Activated T-cell treated with anti-CD3 and anti-CD28 coated beads, Interleukin-2, amount 50 U/mL, for 72 hours (primary cell): ENCODE measurements at places on chromosomes 2 and 18.

- DNase-seq: no peak
Measured at GRCh38 chr18:78073275-78073674, 823.6 kb downstream of the GALR1 start.

DNA sequence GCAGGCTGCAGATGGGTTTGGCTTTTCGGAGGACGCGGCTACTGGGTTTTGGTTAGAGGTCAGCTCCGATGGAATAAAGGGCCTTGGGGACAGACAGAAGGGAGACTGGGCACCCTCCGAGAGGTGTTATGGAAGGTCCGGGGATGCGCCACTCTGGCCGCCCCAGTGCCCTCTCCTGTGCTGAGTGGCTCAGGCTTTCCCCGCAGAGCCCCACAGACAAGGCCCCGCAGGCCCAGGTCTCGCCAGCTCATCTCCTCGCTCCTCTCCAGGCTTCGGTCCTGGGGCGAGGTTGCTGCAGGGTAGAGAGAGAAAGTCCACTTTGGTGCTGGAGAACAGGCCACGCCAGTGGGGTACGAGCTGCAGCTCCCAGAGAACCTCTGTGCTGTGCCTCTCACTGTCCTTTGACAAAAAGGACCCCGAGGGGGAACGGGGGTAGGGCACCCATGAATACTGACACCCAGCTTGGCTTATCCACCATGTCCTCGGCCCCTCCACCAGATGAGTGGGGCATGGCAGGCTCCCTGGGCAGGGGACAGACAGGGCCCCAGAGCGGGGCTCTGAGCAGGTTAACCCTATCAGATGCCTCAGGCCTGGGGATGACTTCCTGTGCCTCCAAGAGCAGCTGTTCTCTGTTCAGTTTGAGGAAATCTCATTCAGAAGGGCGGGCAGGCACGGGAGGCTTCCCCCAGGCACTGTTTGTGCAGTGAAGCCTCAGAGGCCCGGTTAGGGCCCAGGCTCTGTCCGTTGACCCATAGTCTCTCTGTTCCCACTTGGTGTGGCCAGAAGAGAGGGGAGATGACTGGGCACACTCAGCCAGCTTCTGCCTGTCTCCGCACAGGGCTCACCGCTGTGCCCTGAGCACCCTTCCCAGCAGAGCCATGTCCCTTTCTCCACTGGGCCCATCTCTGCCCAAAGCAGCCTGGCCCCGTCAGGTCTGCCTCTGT is 15.7 kb upstream of the CNNM3 start:
- DNase-seq: no peak

DNA sequence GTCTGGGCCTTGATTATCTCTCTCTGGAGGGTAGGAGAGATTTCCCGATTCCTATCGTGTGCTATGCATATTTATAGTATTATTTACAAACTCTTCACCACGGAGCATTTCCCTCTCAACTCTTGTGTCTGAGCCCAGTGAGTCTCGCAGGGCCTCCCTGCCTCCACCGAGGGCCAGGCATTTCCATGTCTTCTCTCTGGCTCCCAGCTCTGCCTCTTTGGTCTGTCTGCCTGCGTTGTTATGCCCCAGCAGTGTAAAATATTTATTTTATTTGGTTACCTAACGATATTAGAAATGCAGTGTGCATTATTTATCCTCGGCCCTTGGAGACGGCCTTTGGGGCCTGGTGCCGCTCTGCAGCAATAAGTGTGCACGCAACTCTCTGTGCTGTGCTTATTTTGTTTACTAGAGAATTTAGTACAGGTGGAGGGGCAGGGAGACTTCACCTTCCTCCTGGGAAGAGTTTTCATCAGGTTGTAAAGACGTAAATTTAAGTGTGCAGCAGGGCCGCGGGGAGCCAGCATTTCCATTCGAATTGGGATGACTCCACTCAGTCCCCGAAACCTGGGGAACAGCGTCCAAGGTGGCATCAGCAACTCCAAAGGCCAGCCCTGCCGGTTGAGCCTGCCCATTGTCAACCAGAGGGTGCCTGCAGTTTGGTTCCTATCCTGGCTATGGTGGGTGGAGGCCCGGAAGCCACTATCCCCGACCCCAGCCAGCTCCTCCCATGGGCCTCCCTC is 100.2 kb downstream of the PTGR3 start:
- DNase-seq: no peak

- no peak for DNase-seq
Measured at GRCh38 chr2:52794581-52794980, 973.0 kb upstream of the CHAC2 start.

DNA sequence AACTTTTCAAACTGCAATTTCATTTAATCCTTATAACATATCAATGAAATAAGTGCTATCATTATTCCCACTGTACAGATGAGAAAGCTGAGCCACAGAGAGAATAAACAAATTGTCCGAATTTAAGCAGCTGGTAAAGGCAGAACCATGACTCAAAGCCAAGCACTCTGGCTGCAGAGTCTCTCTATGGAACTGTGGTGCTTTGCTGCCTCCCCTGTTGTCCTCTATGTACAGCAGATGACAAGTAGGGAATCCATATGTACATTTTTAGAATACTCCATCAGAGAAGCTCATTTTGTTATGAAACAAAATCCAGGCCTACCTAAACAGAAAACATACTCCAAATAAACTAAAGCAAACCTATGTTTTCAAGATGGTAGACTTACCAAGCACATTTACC is 45.1 kb downstream of the FARSB start:
- no peak for DNase-seq

- no peak for DNase-seq
Measured at GRCh38 chr2:236531996-236532395, 37.6 kb upstream of the ACKR3 start.

- DNase-seq: no peak
Measured at GRCh38 chr2:152647552-152647951, 69.7 kb downstream of the PRPF40A start.

DNA sequence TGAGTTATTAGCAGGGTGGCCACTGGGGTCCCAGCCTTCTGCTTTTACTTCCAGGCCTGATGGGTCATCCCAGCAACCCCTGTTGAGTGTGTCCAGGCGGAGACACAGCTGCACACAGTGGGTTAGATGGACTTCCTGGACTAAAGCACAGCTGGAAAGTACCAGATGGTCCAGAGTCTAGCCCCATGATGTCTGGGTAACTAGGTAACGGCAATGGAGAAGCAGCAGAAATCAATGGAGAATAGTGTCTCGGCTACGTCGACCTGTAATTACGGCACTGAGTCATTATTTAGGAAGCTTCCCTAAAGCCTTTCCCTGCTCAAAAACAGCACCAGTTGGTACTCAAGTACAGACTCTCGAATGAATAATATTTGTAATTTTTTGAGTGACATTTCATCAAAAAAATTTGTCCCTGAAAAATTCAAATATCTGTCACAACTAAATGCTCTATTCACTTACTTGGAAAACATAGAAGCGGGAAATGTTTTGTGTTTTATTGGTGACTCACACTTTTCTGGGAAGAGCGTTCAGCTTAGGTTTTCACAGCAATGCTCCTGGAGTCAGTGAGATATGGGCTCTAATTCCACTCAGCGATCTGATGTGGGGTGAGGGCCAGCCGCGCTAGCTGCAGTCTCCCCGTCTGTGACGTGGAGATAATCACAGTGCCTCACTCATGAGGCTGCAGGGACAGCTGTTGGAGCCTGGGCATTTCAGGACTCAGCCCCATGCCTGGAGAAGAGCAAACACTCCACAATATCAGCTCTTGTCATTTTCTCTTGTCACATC is 16.2 kb upstream of the ARL4C start:
- DNase-seq: no peak

- DNase-seq: no peak
Measured at GRCh38 chr18:74152857-74153256, 4.5 kb downstream of the TIMM21 start.

- no peak for DNase-seq
Measured at GRCh38 chr2:11045294-11045693, 110.0 kb upstream of the SLC66A3 start.

DNA sequence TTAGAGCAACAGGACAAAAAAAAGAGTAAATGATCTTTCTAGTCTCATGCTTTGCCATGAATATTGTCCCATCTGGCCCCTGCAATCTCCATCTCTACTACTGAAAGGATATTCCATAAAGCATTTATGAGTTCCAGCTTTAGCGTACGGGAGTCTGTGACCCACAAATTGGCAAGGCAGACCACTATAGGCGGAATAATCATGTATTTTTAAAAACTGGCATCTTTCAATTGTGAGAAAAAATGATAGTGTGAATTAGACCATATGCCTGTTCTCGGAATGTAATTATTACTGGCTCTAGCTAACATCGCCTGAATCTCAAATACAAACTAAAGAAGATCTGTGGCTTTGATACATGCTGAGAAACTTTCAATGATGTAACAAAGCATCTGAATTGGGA is 738.1 kb upstream of the NXPH2 start:
- no peak for DNase-seq

DNA sequence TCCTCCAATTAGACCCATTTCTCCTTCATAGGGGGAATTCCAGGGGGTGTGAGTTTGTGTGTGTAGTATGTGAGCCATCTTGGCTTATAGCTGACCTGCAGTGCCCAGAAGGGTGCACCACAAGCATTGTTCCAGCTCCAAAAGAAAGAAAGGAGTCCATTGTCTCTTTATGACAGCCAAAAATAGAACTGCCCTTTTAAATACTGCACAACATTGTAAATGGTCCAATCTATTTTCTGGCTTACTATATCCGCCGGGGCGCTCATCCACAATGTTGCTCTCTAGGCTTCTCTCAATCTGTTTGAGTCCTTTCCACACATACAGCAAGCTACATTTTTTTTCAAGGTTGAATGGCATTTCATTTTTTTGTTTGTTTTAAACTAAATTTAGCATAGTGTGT is 517.5 kb downstream of the STK39 start:
- no peak for DNase-seq

DNA sequence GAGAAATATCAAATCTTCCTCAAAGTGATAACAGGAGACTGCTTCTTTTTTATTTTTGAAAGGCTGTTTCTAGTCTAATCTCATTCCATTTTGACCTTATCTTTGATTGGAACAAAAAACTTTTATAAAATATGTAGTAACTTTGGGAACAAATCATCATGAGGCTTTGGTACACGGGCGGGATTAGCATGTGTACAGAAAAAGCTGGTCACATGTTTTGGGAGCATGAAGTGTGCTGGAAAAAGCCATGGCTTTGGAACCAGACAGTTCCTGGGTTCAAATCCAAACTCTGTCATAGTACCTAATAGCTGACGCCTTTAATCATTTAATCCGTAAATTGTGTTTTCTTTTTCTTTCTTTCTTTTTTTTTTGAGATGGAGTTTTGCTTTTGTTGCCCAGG is 78.2 kb downstream of the RFTN2 start:
- DNase-seq: no peak

DNA sequence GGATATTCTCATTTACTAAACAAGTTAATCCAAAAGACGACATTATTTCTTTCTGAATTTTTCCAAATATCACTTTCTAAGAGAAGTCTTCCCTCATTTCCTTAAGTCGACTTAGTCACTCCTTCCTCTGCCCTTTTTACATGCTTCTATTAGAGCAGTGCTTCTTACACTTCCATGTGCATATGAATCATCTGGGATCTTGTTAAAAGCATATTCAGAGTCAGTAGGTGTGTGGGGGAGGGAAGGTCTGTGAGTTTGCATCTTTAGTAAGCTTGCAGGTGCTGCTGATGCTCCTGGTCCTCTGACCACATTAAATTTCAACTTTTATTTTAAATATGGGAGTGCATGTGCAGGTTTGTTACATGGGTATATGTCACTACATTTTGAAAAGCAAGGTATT is 582.6 kb downstream of the NRXN1 start:
- DNase-seq: no peak

GRCh38 chr2:238587776-238588660 is 161.3 kb downstream of the ASB1 start:
- no peak for DNase-seq

- no peak for DNase-seq
Measured at GRCh38 chr2:230878599-230879188, 14.0 kb downstream of the ITM2C start.

DNA sequence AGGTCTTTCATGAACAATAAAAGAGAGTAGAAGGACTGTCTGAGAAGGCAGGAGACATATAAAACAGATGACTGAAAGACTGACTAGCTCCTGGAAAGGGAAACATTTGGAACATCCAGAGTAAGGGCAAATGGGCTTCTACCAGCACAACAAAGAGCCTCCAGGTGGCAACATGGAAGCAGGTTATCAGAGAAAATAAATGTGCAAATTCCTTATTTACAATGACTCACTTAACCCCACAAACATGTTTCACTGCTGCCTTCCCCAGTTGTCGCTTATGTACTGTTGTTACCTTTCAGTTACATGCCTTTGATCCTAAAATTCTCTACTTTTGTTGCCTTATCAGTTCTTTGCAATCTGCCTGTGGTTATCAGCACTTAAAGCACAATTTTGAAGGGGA is 117.0 kb downstream of the HIBCH start:
- no peak for DNase-seq

DNA sequence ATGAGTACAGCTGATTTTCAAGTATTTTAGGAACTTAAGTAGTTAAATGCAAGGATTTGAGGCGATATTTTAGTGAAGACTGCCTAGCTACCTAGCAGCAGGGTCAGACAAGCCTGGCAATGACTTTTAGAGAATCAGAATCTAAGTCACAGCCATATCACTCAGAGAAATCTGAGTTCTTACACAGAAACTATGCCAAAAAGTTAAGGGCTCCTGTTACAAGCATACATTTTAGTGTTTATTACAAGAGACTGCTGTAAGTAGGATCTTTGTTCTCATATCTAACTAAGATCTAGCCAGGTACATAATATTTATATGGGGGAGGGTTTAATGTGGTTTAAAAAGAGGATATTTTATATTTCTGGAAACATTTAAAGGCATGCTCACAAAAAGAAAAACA is 37.5 kb downstream of the MAP4K3 start:
- no peak for DNase-seq

DNA sequence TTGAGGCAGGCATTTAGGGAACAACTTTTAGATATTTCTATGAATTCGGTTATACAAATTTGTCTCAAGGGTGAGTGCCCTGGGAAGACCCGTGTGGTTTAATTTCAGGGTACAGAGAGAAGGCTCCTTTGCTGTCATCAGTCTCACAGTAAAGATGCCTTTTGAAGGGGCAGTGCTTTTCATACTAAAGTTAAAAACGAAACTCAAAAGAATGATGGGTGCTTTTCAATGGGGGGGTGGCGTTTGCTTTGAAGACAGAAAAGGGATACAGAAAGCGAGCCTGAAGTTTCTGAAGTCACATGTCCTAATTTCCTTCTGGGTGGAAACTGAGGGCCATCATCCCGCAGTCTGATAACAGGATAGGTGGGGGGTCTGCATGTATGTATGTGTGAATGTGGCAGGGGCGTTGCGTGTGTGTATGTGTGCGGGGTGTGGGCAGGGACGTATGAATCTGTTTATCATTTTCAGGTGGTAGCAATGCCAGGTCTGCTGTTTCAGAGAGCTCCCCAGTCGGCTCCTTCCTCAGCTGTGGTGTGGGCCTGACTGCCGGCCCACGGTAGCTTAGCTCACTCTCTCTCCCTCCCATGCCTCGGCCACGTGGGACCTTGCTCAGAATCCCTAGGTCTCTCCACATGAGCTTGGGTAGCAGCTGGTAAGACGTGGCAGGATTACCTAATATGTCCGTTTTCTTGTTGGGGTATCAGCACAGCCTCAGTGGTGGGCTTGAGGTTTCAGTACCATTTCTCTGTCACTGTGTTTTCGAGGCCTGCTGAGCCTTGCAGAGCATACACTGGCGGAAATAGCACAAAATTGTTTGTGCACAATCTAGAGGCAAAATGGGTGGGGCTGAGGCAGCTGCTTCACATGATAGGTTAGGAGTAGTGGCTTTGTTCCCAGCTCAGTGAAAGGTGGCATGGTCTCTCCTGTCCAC is 32.7 kb downstream of the ARHGAP25 start:
- peak; percentile 52 for DNase-seq

- DNase-seq: no peak
Measured at GRCh38 chr2:48590017-48590416, 27.6 kb upstream of the GTF2A1L start.

- DNase-seq: no peak
Measured at GRCh38 chr2:216490061-216490460, 8.6 kb upstream of the RPL37A start.
